ENCODE measurements at places on chromosomes 11 and 22.

- DNase-seq = no peak
Measured at GRCh38 chr11:84922836-84923235, 704.3 kb downstream of the DLG2 start.

DNA sequence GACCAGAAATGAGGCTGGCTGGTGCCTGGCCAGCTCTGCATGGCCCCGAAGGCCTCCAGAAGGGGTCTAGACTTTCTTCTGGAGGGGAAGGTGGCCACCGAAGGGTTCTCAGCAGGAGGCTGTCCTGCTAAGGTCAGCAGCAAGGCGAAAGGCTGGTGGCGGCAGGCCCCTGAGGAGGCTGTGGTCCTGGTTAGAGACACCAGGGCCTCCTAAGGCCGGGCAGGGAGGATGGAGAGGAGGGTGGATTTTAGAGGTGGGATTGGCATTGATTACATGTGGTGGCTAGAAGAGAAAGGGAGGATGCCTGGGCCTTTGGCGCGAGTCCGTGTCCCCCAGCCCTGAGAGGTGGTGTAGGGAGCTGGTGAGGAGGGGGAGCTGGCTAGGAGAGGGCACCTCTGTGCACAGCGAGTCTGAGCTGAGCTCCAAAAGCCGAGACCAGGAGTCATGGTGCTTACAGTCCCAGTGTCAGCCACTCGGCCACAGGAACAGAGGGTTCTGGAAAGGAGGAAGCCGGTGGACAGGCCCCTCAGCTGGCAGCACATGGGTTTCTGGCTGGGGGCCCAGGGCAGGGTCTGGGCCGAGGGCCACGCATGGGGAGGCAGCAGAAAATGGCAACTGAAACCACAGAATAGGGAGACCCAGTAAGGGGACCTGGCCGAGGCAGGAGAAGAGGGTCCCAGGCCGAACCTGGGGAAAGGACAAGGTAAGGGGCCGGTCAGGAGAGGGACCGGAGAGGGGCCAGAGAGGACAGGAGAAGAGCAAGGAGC, 2.5 kb downstream of the FERMT3 start:
- no peak for DNase-seq

DNA sequence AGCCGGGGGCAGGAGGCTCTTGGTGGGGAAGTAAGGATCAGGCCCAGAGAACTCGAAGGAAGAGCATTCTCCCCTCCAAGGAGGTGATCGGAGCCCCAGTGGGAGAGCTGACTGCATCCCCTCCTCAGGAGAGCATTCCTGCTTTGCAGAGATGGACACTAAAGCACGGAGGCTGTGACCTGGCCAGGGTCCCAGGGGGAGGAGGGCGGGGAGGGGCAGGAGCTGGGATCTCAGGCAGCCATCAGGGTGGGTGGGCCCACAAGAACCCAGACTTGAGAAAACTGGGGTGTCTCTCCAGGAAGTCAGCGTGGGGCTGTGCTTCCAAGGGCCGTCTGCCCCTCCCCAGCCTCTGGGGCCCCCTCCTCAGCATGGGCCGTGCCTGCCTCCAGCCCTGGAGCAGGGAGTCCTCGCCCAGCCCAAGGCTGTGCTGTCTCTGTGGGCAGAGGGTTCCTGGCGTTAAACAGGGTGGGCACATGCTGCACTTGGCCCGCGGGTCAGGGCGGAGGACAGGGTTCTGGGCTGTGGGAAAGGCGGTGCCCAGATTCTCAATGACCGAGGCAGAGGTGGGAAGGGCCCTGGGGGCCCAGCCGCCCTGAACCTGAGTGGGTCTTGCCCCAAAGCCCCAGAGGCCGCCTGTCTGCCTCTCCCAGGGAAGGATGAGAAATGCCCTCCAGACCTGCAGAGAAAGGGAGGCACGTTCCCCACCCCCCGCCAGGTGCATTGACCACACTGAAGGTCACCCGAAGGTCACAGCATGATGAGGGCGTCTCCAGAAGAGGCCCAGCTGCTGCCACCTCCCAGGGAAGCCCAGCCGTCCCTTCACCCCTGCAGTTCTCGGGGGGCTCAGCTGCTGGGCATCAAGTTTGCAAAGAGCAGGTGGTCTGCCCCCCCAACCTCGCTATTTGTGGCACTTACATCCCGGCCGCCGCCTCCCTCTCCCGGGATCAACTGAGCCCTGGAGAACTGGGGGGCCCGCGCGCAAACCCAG, 643 bp downstream of the CEND1 start:
- no peak for DNase-seq

- DNase-seq = no peak
Measured at GRCh38 chr11:63590024-63590788, 24.0 kb downstream of the PLAAT3 start.

GRCh38 chr22:42160830-42161696, 30.5 kb upstream of the CYP2D6 start:
- DNase-seq = no peak

DNA sequence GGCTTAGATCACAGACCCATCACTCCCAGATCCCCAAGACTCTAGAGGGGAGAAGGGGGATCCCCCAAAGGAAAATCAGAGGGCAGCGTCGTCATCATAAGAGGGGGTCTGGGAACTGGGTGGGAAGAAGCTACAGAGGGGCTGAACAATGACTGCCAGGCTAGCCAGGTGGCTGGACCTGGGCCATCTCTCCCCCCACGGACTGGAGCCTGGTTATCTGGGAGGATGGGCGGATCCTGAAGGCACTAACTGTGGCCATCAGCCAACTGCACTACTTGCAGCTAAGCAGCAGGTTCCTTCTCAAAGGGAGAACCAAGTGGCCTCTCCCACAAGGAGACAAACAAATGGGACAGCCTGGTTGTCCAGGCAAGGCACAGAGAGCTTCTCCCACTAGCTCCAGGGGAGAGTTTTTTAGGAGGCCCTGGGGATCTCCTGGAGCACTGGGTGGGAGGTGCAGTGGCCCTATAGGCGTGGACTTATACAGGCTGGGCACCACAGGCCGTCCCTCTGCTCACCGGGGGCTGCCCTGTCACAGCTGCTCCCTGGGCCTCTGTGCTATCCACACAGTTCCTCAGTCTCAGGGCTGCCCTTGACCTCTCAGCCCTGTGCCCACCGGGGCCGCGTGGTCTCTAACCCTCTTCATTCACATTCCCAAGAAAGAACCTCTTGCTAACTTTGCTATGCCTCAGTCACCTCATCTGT, 15.4 kb downstream of the P2RY6 start:
- no peak for DNase-seq

DNA sequence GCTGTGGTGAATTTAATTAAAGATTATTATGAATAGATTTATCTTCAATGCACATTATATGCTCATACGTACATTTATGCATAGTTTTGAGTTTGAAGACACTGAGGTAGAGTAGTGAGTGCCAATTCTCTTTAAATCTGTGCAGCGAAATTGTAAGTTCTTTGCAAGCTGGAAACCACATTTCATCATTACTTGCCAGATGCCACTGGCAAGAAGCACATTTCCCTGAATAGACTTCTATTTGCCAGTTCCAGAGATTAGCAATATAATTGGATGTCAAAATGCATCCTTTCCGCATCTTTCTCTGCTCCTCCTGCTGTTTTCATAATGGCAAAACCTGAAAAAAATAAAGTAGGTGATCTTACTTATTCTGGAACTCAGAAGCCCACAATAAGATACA, 448.0 kb downstream of the LUZP2 start:
- no peak for DNase-seq

DNA sequence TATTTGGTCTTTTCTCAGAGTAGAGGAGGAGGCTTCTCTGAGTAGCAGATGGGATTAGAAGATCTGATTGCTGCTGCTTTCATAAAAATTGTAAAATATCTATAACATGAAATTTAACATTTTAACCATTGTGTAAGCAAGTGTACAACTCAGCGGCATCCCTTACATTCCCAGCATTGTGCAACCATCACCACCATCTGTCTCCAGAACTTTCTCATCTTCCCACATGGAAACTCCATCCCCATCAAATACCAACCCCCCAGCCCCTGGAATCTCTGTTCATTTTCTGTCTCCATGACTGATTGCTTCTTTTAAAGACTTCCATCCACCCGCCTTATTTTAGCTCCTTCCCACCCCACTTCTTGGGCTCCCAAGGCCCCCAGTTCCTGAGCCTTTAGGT, 32.3 kb downstream of the MRGPRD start:
- DNase-seq = no peak

GRCh38 chr11:102530558-102530957, at the start of gene MMP7:
Gene MMP7, minus strand, starts transcription at chr11:102530747. Its CDS starts 47 bp downstream, at chr11:102530700.
- no peak for DNase-seq

- no peak for DNase-seq
Measured at GRCh38 chr11:7858006-7858405, 61.3 kb upstream of the OR5P2 start.

GRCh38 chr11:13140028-13140870, 131.1 kb downstream of the RASSF10 start:
- DNase-seq = no peak

- no peak for DNase-seq
Measured at GRCh38 chr11:134951305-134951700, 539.3 kb upstream of the B3GAT1 start.

- DNase-seq = no peak
Measured at GRCh38 chr11:60813324-60813723, 28.2 kb downstream of the MS4A10 start.

GRCh38 chr22:31962387-31963125, 18.2 kb downstream of the YWHAH start:
- no peak for DNase-seq

DNA sequence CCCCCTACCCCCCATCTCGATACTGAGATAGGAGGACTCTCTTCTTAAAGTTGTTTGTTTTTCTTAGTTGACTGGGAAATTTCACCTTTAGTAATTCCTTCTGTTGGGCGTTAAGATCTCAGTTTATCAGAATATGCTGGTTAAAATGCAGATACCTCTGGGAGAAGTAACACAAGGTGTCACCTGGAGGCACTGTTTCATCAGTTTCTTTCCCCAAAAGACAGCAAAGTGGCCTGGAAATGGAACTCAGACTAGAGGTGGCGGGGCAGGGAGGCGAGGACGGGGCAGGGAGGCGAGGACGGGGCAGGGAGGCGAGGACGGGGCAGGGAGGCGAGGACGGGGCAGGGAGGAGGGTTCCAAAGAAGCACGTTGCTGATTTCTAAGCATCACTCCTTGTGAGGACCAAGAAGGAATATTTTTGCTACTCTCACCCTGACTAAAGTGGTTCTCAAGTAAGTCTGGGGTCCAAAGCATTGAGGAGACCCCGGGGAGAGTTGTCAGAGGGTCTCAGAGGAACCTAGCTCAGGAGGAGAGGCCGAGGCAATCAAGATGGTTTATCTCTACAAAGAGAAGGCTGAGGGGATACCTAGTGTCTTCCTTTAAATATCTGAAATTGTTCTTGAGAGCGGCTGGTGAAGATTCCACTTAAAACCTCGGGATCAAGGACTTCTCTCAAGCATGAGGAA, 147.0 kb upstream of the B3GAT1 start:
- no peak for DNase-seq

- DNase-seq = peak; percentile 94
Measured at GRCh38 chr22:41401781-41402648, 20.3 kb downstream of the TEF start.

DNA sequence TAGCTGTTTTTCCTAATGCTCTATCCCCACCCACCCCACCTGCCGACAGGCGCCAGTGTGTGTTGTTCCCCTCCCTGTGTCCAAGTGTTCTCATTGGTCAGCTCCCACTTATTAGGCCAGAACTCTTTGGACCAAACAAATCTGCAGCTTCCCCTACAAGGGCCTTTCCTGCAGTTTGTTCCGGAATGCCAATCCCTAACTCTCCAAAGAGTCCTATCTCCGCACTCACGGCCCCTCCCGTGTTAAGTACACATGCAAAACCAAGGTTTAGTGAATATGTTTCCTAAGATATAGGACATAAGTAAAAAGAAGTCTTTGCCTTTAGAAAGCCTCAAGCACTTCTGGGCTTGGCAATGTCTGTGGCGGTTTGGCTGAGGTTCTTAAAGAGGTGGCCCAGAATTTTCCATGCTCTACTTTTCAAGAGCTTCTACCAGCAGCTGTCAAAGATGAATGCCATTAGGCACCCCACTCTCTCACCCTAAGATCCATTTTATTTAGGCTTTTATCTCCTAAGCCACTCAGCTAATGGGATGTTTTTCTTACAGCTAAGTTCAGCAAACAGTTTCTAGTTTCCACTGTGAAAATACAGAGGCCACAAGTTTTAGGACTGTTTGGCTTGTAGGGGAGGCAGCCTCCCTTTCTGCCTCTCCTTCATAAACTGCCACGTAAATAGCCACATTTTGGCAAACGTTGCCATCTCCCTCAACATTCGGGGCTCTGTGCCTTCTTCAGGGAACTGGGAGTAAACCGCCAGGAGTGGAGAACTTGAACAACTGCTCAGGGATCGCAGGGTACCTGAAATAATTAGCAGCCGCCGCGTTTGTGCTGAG, 1.6 kb downstream of the CD59 start:
- no peak for DNase-seq

- DNase-seq = no peak
Measured at GRCh38 chr11:19573666-19574065, 139.0 kb upstream of the NAV2 start.

- DNase-seq = peak; percentile 66
Measured at GRCh38 chr11:118194835-118195627, 18.6 kb upstream of the SCN2B start.

Data from AG09319 (cell line).